HS-27A (cell line): ENCODE measurements at places on chromosomes 3 and 15.

DNA sequence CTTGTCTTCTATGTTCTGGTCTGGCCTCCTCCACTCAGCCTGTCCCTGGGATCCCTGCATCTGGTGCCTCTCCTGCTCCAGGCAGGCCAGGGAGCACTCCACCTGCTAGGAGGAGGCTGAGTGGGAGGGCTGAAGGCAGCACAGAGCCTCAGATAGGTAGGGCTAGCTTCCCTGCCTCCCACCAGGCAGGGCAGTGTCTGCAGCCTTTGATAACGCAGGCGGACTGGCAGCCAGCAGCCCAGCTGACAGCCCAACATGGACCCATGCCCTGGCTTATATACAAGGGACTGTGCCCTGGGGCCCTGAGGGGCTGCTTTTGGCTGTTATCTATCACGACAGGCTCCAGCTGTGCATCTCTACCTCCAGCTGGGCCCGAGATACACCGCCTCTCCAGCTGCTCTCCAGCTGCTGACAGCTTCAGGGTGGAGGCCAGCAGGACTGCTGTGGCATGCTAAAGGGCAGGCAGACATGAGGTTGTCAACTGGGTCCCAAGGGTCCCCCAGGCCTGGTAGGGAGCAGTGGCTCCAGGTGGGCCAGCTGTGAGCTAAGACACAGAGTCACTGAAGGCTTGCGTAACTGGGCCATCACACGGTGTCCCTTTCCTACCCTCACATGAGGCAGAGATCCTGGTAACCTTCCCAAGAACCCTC, 5.2 kb upstream of the CLK3 start:
- DNase-seq = no peak

DNA sequence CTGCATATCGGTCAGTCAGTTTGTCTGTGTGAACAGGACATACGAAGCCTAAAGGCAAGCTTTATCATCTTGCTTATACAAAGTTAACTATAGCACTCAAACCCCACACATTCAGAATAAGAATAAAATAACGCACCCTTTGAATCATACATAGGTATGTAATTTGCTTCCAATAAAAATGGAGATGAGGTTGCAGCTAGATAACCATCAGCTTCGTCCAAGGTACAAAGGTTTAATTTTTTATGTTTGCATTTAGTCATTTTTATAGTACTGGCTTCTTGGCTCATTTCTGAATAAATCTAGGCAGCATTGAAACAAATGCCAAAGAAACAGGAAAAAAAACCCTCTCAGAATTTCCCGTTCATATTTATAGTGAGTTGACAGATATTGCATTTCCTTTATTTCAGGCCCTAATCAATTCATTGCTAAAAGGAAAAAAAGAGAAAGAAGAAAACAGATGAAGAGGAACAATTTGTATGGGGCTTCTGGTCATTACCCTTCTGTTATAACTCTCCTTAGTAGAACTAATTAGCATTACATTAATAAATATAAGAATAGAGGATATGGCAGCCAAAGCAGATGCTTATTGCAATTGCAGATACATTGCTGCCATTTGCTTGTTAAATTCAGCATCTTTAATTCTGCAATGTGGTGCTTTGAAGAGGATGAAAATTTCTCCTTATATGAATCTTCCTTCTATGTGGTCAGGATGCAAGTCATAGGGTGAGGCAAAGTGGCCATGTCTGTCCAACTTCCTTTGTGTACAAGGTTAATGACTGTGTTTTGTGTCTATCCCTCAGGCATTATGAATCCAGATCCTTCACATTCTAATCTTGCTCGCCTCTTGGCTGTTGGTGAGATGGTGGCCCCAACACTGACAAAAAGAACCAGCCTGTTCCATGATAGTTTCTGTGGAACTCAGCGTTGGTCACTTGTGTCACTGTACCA, 550.0 kb downstream of the AGBL1 start:
- DNase-seq = no peak

DNA sequence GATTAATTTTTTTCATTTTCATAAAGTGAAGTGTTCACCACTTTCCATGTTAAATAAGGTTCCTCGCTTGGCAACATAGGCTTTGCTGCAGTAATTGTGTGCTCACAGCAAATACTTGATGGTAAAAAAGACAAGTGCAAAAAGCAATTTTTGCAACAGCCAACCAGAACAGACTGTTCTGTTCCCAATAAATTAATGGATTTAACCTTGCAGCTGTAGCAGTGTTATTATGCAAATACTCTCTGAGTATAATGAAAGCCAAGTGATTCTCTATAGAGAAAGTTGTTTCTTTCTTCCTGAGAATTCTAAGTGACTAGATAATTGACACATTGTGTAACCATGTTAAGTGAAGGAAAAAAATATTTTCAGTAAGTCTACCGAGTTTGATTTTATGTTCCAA, 183.7 kb upstream of the NAALADL2 start:
- no peak for DNase-seq

DNA sequence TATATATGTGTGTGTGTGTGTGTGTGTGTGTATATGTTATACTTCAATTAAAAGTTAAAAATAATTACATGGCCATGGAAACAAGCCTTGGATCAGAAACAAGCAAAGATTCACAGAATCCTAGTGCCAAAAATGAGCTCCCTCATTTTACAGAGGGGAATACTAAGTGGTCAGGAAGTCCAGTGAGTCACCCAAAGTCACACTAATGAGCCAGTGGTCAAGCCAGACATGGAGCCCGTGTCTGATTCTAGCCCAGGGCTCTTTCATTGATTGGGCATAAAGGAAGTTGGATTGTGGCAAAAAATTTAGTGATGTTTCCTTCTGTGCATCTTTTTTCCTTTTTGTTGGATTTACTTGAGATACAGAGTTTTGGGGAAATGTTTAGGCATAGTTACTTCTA, 152.5 kb upstream of the NPHP3 start:
- no peak for DNase-seq

DNA sequence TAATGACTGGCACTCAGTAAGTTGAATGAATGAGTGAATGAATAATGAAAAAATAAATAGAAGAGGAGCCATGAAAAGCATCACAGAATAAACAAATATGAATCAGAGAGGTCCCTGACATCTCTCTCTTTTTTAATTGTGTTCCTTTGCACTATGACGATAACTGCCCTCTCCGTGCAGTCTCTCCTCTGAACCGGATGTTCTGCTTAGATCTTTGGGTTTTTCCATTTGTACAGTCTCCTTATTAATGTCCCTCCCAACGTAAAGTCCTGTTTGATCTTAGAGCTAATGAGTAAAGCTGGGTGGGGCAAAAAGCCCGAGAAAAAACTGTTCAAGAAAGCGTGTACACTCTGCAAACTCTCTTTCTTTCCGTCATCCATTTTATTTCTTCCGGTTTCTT, 28.3 kb upstream of the BHLHE40 start:
- DNase-seq = no peak

DNA sequence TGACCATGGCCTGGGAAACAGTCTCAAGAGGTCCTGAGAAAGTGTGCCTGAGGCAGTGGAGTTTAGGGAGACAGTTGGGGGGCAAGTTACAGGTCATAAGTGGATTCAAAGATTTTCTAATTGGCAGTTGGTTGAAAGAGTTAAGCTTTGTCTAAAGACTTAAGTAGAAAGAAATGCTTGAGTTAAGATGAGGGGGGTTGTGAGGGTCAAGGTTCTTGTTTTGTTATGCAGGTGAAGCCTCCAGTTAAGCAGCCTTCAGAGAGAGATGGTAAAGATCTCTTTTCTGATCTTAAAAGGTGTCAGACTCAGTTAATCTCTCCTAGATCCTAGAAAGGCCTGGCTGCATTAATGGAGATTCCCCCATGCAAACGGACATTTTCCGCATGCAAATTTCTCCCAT, 356.3 kb upstream of the C2CD4B start:
- no peak for DNase-seq

GRCh38 chr3:123194552-123194951, 7.2 kb upstream of the SEC22A start:
- DNase-seq = no peak

DNA sequence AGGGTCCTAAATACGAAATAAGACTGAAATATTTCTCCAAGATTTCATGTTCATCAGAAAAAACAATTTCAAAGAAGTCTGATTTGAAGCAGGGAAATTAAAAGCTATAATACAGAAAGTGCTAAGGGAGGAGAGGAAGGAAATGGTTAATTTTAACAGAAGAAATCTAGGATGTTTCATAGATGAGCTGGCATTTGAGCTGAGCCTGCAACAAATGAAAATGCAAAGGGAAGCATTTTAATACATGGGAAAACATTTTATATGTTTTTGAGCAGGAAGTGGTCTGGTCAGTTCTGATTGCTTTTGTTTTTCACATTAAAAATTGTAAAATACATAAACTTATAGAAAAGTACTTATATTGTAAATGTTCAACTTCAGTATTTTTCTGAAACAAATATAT, 17.2 kb upstream of the RAP2B start:
- DNase-seq = no peak

DNA sequence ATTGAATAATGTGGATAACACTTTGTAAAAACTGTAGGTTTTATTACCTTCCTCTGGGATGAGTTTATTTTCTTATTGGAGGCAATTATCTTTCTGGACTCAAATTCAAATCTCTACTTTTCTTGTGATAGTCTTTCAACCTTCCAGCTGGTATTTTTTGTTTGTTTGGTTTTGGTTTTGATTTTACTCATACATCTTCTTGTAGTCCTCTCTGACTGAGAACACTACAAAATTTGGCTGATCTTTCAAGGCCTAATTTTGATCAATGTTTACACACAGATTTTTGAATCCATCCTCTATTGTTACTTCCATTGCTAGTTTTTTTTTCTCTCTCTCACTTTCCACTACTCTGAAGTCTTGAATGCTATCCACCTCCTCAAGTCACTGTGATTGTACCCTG, 303.8 kb upstream of the NECTIN3 start:
- no peak for DNase-seq

DNA sequence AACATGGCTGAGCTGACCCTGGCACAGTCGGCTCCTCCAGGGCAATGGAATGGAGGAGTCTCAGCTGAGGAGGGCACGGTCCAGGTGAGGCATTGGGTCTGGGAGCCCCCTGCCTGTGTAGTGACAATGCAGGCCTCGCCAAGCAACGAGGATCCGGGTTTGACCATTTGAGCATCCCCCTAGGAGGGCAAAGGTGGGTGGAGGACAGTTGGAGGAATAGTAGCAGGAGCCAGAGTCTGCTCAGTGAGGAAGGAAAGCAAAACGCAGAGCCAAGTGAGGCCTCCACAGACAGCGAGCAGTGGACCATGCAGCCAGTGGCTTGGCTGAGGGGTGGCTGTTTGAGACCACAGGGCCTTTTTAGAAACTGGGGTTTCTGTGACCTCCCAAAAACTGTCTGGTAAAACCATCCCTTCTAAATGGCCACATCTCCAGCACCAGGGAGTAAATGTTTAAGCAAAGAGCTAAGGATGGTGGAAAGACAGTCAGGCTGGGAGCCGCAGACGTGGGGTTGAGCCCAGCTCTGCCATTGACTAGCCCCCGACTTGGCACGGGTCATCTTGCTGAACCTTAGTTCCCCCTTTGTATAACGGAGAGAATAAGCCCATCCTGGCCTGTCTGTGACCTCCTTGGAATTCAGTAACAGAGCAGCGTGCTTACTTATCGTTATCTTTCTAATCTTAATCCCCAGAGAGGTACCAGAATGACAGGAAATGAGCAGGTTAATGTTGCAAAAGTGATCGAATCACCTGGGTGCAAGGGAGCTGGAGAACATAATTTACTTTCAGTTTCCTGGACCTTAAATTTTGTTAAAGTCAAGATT, 46.8 kb downstream of the CMTM6 start:
- DNase-seq = no peak

DNA sequence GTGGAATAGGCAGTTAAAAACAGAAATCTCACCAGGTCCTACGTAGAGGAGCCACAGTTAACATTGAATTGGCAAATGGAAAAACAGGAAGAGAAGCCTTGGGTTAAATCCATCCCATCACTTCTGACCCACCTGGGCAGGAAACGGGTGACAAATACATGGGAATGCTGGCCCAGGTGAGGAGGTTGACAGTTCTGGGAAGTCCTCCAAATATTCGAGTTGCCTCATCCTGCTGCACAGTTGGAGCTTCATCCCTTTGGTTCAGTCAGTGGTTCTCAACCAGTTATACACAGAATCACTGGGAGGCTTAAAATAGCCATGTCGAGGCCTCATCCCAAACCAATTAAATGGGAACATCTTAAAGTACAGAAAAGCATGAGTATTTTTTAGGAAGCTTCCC, 5.3 kb downstream of the MYZAP start:
- DNase-seq = no peak

GRCh38 chr15:75171408-75171807, 30.3 kb upstream of the C15orf39 start:
- DNase-seq = no peak

GRCh38 chr15:90596943-90597342, 67.2 kb downstream of the CRTC3 start:
- DNase-seq = no peak
